ENCODE measurements at places on chromosomes 5 and 9.
A peak's percentile ranks its signal among the peaks of the same experiment; 100 is the strongest.

- peak; percentile 44 for DNase-seq
Measured at GRCh38 chr9:76438841-76439588, 20.0 kb upstream of the GCNT1 start.

DNA sequence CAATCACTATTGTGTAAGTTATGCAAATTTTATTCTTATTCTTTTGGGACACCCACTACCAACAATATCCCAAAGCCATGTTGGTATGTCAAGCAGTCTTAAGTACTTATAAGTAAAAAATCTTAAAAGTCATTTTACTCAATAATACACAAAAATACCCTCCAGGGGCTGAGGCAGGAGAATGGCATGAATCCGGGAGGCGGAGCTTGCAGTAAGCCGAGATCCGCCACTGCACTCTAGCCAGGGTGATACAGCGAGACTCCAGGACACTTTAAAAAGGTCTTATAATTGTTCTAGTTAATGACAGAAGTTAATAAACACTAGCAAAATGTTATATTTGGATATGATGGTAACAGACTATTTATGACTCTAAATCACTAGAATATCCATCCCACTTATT lies 16.8 kb downstream of the CLINT1 start:
- DNase-seq, result no peak

- no peak for DNase-seq
Measured at GRCh38 chr5:148085977-148086705, 22.4 kb downstream of the SPINK5 start.

- no peak for DNase-seq
Measured at GRCh38 chr5:142499591-142500226, 174.9 kb upstream of the SPRY4 start.

DNA sequence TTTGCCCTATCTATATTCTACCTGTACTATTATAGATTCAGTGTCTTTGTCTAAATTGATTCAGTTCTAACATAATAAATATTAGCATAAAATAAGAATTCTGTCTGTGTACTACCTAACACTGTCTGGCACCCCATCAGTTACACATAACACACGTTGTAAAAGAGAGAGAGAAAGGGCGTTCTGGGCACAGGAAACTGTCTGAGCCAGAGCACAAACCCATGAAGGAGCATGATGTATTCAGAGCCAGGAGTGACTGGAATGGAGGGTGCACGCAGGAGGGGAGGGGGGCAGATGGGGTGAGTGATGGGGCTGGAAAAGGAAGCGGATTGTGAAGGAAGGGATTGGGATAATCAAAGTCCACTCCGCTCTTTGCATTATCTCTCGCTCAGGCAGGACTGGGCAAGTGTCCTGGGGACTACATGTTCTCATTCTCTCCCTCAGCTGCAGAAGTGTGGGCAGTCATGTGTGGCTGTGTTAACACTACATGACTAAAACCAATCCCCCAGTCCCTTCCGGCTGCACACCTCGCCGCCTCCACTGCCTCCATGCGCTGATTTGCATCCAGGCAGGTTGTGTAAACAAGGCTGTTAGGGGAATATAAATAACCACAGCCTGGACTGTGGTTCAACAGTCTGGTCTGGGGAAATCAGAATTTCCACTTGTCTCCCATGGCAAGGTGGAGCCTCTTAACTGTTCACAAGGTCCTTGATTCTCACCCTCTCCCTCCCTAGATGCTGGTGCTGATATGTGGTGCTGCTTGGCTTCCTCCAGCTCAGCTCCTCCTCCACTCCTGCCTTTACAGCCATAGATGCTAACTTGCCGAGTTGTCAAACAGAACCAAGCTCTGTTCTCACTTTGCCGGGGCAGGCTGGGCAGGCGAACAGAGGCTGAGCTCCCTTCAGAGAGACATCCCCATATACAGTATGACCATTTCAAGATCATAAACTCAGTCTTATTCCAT lies 367.5 kb upstream of the BRINP1 start:
- no peak for DNase-seq

- no peak for DNase-seq
Measured at GRCh38 chr5:35618304-35618636, 607 bp downstream of the SPEF2 start.

DNA sequence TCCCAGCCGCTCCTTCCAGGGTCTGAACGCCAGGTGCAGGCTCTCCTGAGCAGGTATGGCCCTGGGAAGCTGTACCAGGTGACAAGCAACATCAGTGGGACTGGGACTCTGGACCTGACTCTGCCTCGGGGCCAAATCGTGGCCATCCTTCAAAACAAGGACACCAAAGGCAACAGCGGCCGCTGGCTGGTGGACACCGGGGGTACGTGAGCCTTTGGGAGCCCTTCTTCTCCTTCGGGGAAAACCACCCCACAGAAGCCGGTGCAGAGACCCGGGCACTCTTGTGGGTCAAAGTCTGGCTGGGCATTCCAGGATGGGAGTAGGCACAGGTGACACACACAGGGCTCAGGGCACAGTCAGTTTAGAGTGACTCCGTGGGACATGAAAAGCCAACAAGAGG lies 45.8 kb downstream of the ARHGEF37 start:
- no peak for DNase-seq

DNA sequence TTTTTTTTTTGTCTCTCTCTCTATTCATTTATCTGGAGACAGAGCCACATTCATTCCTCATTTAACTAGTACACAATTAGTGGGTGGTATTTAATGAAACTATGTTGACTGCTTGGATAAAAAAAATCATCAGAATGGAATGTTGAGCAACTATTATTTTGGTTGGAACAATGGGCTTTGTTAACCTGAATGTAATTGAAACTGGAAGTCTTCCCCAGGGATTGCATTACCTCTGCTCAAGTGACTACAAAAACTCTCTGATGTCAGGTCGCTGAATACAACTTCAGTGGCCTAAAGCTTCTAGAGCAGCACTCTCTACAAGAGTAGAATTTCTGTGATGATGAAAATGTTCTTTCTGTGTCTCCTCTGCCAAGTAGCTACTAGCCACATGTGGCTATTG lies 295.8 kb downstream of the DEPDC1B start:
- no peak for DNase-seq

- DNase-seq, result no peak
Measured at GRCh38 chr5:74440341-74440740, 200.2 kb downstream of the ENC1 start.

DNA sequence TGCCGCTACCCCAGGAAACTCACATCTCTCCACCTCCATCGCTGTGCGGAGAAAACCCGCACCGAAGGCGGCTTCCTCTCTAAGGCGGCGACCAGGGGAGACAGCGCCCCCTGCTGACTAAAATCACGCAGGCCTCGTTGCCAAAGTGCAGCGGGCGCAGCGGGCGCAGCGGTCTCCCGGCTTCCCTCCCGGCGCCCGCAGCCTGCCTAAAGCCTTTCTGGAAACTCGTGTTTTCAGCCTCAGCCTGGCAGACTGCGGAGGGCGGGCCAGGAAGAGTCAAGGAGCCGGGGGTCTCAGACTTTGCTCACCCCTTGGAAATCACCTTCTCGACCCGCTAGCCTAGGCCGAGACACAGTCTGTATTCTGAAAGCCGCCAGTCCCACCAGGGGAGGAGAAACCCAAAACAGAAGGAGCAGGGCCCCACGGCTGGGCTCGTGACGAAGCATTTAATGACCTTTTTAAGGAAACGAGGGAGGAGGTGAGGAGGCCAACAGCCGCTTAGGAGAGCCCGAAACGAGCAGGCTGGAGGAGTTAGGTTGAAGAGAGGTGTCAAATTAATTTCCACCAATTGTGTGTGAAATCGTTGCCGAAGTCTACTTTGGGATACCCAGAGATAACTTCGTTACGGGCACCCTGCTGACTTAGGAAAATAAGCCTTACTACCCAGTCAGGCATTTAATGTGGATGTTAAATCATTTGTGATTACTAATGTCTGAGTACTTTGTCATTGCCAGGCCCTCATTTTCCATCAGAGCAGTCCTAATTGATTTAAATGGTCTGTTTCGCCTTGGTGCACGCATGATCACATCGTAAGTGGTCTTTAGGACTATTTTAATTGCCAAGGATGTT lies 7.3 kb upstream of the FOXB2 start:
- DNase-seq, result peak; percentile 72

GRCh38 chr5:65774346-65774745 lies 52.3 kb downstream of the NLN start:
- DNase-seq, result no peak

DNA sequence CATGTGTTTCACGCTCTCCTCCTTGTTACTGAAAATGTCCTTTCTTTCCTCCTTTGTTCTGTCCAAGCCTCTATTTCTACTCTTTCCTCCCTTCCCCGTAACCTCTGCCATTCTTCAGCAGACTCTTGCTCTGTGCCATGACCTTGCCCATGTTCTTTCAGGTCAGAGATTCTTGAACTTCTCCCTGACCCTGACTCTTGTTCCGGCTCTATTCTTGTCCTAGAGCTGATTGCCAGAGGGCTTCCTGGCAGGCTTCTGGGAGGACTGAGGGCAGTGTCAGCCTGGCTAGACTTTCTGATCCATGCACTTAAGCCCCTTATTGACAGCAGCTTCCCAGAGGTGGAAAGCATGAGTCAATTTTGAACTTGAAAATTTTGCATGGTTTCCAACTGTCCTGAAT lies 174.2 kb downstream of the TMEM161B start:
- no peak for DNase-seq

DNA sequence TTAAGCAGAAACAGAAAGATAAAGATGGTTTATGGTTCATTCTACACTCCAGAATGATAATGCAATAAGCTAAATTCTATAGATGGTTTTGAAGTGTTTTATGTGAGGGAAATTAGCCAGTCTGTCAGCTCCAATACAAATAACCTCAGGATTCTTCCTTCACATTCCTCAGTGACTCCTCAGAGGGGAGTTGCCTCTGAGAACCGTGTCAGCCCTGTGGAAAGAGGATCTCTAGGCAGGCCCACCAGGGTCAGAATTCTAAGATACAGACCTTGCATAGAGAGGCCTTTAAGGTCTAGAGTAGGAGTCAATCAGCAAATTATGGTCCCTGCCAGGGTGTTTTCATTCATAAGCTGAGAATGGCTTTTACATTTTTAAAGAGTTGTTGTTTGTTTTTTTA lies 26.6 kb downstream of the RUSC2 start:
- no peak for DNase-seq

DNA sequence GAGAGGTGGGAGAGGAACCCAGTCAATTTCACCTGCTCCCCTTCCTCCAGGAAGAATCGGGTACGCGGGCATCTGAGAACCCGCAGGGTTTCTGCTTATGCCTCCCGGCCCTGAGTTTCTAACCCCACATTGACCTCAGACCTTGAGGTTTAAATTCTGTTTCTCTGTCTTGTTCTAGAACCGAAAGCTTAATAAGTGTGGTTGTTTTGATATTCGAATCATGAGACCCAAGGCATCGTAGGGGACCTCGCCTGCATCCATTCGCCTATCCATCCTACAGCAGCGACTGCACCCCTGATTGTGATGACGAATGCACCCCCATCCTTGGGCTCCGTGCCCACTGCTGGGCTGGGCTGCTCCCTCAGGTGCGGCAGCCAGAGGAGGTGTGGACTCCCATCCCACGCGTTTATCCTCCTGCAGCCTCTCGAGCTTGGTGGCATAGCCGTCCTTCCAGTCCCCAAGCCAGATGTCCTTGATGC lies 80.8 kb upstream of the IER5L start:
- no peak for DNase-seq

GRCh38 chr5:173235499-173236394 lies 741 bp upstream of the NKX2-5 start:
- no peak for DNase-seq

DNA sequence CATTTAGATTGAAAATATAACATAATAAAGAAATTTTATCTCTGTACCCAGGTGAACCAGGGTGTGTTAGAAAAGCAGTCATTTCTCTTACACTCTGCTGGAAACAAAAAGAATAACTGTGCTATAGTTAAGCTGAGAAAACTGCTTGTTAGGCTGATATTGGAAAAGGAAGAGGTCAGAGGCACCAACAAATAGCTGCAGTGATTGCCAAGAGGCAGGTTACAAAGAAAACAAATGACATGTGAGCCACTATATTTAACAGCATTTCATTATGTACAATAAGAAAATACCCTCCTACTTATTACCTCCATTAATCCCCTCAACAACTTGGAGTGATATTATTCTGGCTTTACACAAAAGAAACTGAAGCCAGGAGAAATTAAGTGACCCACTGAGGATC lies 607.9 kb upstream of the TLE4 start:
- DNase-seq, result no peak

DNA sequence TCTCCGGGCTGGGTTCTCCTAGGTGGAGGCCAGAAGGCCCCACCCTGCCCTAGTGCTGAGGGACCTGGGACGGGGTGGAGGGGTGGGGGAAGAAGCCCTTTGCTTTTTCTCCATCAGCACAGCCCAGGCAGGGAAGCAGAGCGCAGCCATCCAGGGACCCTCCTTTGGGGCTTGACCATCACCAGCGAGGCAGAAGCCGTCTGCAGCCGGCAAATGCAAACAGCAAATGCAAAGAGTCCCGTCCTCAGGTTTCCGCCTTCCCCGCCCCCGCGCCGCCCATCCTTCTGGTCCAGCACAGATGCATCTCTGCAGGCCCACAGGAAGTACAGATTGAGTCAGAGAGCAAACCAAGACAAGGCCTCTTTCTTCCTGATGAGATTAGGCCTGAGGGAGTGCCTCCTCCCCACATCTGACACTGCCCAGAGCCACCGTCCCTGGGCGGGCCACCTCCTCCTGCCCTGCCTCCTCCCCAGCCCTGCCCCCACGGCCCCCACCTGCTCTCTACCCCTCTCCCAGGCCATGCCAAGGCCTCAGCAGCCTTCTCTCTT lies 23.4 kb downstream of the CORO2A start:
- DNase-seq, result no peak

DNA sequence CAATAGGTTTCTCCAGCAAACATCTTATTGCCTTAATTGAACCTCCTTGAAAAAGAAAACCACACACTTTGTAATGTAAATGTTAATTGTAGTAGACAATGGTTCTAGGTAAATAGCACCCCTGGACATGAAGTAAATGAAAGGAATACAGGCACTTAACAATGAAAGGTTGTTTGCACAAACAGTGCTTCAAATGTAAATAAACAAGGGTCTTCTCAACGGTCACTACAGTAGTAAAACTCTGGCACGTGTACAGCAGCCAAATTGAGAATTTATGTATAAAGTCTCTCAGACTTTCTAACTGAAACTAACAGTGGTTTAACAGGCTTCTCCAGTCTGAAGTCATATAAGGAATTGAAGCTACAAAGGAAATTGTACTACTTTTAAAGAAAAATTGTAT lies 218.3 kb downstream of the MEF2C start:
- no peak for DNase-seq

Data from stimulated activated naive CD8-positive, alpha-beta T cell treated with anti-CD3 and anti-CD28 coated beads, Interleukin-15, amount 100 ng/mL, for 72 hours (primary cell).